ENCODE measurements at places on chromosomes 2 and 18. TPM values are rescaled to one million over a fixed set of nuclear protein-coding genes. Genes with fewer than 3 reads are reported as not detected.

Gene GAL3ST2
- total RNA-seq = 0.51 TPM

Gene CCDC121
- total RNA-seq = 0.66 TPM

Gene POTEI
- total RNA-seq = not detected

Gene APCDD1
- not detected for total RNA-seq

Gene RAPH1
- total RNA-seq = 4.6 TPM

Gene DNAJC10
- total RNA-seq = 69.5 TPM

Gene NOP58
- 241 TPM for total RNA-seq

Gene IL1R1
- 2.4 TPM for total RNA-seq

Gene COQ10B
- total RNA-seq = 26.9 TPM

Gene CYRIA
- total RNA-seq = 0.65 TPM

Gene SERPINB8
- 22.8 TPM for total RNA-seq

Gene SP140
- total RNA-seq = 235 TPM

Gene STARD6
- 0.54 TPM for total RNA-seq

Gene SLC9A4
- total RNA-seq = not detected

Gene PLEK
- total RNA-seq = 3.2 TPM

Gene UGT1A10
- total RNA-seq = not detected

Gene PAIP2B
- total RNA-seq = 0.44 TPM

Gene SP3
- 95.8 TPM for total RNA-seq

Gene DSEL
- total RNA-seq = 0.03 TPM

Gene GPR45
- not detected for total RNA-seq

Gene CARF
- 3.6 TPM for total RNA-seq

Gene HOXD13
- total RNA-seq = not detected

Gene MBOAT2
- total RNA-seq = 4.5 TPM

Gene CAPN14
- 0.20 TPM for total RNA-seq

Gene CKAP2L
- 21.2 TPM for total RNA-seq

Gene SUMO1
- total RNA-seq = 127 TPM

Gene C1QL2
- not detected for total RNA-seq

Gene RBM44
- total RNA-seq = 1.1 TPM

Gene COPS7B
- 61.1 TPM for total RNA-seq

Gene ANTXR1
- total RNA-seq = not detected

Gene ZNF396
- total RNA-seq = 0.60 TPM

Gene EML6
- 0.44 TPM for total RNA-seq

Gene ITPRIPL1
- 52.1 TPM for total RNA-seq
